ENCODE measurements at places on chromosomes 13 and 19. TPM values are rescaled to one million over a fixed set of nuclear protein-coding genes. Genes with fewer than 3 reads are reported as not detected.

GRCh38 chr13:27622881-27623280, 1.2 kb downstream of the POLR1D start:
- DNase-seq: no peak
- H3K36me3 ChIP-seq: peaks cover 50% of the 10 kb centered on the region
- H3K27me3 ChIP-seq: no peaks in the 10 kb centered on the region
- peak overlapping the region; percentile 86 for H3K4me3 ChIP-seq
- H3K4me1 ChIP-seq: peaks cover 64% of the 10 kb centered on the region
- H3K27ac ChIP-seq: no peak overlapping the region

DNA sequence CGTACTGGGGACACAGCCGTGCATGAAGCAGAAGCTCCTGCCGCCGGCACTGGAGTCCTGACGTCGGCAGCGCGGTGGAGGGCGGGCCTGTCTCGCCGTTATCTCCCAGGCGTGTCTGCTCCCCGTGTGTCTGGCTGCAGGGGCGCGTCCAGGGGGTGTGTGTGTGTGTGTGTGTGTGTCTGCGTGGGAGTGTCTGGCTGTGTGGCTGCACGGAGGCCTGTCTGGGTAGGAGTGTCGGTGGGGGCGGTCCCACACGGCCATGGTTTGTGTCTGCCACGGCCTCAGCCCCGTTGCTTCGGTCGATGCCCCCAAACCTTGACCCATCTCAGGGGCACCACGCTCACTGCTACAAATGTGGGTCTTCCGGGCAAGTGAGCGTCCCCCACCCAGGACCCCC, 18.3 kb downstream of the ARID3A start:
- no peak overlapping the region for H3K27ac ChIP-seq
- H3K4me1 ChIP-seq: peaks cover 16% of the 10 kb centered on the region
- H3K36me3 ChIP-seq: no peaks in the 10 kb centered on the region
- DNase-seq: no peak
- H3K4me3 ChIP-seq: no peak overlapping the region

DNA sequence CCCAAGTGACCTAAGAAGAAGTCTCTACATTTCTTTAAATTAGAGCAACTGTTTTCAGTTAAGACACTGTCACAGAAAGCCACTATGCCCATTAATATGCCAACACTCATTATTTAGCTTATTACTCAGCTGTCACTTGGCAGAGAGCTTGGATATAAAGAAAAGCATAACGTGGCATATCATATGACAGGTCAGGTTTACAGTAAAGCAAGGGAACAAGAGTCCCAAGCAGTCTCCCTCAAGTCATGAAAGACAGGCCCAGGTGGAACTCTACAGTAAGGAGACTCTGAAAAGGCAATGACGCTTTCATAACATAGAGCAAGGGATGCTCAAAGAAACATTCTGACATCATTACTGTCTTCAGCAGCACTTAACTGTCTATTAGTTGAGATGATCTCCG, 6.3 kb downstream of the LHFPL6 start:
- H3K4me1 ChIP-seq: no peaks in the 10 kb centered on the region
- no peaks in the 10 kb centered on the region for H3K36me3 ChIP-seq

DNA sequence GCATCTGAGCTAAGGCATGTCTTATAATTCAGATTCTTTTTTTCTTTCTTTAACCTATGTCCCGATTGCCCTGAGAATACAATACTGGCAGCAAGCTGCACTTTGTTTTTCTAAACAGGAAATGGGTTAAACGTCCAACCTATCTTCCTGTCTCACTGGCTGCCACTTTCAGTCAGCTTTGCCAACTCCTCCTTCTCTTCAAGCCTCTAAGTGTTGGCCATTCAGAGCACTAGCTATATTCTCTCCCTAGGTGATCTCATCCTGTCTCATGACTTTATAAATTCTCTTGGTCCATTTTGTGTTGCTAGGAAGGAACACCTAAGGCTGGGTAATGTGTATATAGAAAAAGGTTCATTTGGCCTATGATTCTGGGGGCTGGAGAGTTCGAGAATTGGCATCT, 109.5 kb upstream of the TSC22D1 start:
- no peak for DNase-seq
- no peak overlapping the region for H3K4me3 ChIP-seq
- H3K4me1 ChIP-seq: peaks cover 11% of the 10 kb centered on the region
- no peaks in the 10 kb centered on the region for H3K36me3 ChIP-seq
- H3K27me3 ChIP-seq: peaks cover 2% of the 10 kb centered on the region

DNA sequence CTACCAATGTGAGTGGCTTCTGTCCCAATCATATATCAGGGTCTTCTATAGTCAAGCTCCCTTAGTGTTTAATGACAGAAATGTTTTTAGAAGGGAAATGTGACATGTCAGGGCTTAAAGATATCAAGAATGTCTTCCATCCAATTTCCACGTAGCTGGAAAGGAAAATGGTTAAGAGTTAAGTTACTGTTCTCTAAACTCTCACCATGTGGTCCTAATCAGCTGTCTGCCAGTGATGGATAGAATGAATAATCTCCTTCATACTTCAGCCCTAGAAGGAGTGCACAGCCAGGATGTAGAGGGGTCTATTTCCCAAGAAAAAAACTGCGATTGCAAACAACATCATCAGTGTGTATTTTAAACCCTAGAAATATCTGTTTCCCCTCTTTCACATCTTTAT, 36.3 kb downstream of the FLT1 start:
- H3K27me3 ChIP-seq: no peaks in the 10 kb centered on the region

WDR88 gene
- not detected for total RNA-seq

DNA sequence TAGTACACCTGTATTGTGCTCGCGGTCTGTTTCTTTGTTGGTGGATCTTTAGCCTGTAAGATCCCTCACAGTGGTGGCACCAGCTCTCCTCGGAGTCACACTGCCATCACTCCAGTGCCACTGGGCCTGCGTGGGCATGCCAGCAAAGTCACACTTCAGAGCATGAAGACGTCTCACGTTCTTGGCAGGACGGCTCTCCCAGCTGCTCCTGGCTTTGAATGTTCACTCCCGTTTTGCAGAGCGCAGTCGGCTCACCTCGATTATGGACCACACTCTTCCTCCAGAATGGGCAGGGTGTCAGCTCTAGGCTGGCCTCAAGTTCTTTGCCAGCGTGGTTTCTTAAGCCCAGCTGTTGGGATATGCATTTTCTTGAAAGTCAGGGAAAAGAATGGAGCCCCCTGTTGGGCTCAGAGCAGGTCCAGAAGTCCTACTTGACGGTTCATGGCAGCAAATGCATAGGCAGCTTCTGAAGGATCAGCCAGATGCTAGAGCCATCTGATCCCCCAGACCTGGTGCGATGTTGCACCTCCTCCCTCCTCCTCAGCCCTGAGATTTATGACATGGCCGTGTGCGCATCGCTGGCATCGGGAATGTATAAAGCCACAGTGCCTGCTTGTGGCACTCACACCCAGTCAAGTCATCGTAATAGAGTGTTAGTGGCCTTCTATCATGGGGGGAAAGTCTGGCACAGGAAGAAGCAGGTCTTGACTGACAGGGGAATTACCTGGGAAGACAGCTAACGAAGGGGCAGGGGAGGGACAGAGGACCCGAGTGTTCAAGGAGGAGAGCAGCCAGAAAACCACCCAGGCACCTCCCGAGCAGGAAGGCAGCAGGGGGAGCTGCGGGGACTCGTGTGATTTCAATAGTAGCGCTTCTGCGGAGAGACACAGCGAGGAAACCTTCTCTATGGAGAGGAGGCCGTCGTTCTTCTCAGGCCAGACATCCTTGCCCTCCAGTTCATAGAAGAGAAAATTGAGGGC, 40.2 kb upstream of the NPAS1 start:
- DNase-seq: no peak
- H3K4me3 ChIP-seq: no peak overlapping the region
- H3K36me3 ChIP-seq: no peaks in the 10 kb centered on the region
- H3K4me1 ChIP-seq: peaks cover 38% of the 10 kb centered on the region

- H3K4me3 ChIP-seq: no peak overlapping the region
- H3K27me3 ChIP-seq: no peaks in the 10 kb centered on the region
- peaks cover 5% of the 10 kb centered on the region for H3K4me1 ChIP-seq
- DNase-seq: no peak
- peaks cover 19% of the 10 kb centered on the region for H3K36me3 ChIP-seq
- no peak overlapping the region for H3K27ac ChIP-seq
These were observed 19.1 kb downstream of the ZNF575 start for GRCh38 chr19:43552198-43552450.

RYR1 gene
- 1.2 TPM for total RNA-seq

- H3K27ac ChIP-seq: no peak overlapping the region
- H3K4me3 ChIP-seq: no peak overlapping the region
- H3K36me3 ChIP-seq: no peaks in the 10 kb centered on the region
- H3K4me1 ChIP-seq: peaks cover 10% of the 10 kb centered on the region
- peaks cover 6% of the 10 kb centered on the region for H3K27me3 ChIP-seq
These were observed 9.0 kb upstream of the LTBP4 start for GRCh38 chr19:40592170-40592569.
